Activated naive CD4-positive, alpha-beta T cell (primary cell): ENCODE measurements at places on chromosomes 3 and 15.

GRCh38 chr3:116140100-116140689 lies 305.1 kb downstream of the LSAMP start:
- DNase-seq: no peak

GRCh38 chr3:45426161-45426560 lies 37.8 kb downstream of the LARS2 start:
- no peak for DNase-seq

- no peak for DNase-seq
These were observed 3.0 kb downstream of the POMGNT2 start for GRCh38 chr3:43102773-43103480.

GRCh38 chr3:164222197-164222596 lies 856.1 kb downstream of the SI start:
- DNase-seq: no peak

- no peak for DNase-seq
These were observed 19.6 kb downstream of the NSUN3 start for GRCh38 chr3:94082391-94082937.

DNA sequence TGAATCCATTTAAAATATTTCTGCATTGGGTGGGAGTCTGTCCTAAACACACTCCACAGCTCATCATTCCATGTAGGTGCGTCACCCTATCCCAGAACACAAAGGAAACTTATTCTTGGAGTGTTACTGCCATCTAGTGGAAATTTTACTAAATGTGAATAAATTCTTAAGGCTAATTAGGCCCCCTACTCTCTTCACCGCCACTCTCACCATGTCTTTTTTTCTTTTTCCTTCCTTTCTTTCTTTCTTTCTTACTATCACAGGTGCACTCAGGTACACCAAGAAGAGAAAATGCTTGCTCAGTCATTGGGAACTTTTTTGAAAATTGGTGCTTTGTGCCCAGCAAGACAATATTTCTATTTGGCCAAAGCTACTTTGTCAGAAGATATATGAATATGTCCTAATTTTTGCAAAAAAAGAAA lies 26.4 kb upstream of the ATP8B4 start:
- no peak for DNase-seq
